ENCODE measurements at places on chromosomes 1 and 21.

DNA sequence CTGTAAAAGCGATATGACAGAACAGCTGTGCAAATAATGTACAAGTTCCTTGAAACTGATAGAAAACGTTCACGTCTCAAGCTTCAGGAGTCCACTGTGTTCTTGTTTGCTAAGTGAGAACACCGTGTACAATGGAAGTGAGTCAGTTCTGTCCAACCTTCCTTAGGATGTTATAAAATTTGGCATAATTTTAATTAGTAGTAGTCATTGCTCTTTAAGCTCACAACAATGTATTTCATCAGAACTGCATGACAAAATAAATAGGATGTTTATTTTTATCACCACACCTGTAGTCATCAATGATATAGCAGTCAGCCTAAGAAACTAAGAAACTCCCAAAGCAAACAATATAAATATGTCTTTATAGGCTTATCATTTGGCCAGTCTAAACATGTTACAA is 53.0 kb downstream of the RGS2 start:
- no peak for DNase-seq

GRCh38 chr21:23686737-23687523 is 1920.4 kb downstream of the MRPL39 start:
- no peak for DNase-seq

DNA sequence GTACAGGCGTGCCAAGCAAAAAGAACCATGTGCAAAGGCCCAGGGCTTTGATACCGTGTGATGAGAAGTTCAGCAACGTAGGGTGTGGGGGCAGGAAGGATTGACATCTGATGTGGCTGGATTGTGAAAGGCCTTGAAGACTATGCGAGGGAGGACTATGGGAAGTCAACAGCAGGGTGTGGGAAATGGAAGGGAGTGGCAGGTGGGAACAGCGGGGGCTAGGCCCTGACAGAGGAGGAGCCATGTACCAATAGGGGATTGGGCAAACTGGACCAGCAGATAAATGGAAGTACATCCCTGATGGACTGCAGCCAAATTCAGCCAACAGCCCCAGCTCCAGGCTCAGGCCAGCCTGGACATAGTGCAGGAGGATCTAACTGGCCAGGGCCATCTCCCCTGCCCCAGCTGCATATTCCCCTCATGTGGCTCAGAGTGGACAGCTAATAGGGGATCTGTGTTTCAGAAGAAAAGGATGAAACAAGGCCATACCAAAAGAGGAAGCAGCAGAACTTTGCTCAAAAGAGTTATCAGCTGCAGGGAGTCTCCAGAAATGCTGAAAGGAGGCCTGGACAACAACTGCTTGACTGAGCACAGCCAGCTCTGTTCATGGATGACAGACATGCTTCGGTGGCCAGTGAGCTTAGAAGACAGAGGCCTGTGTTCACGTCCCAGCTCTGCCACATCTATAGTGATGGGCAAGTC is 140.2 kb upstream of the SGIP1 start:
- DNase-seq: no peak

DNA sequence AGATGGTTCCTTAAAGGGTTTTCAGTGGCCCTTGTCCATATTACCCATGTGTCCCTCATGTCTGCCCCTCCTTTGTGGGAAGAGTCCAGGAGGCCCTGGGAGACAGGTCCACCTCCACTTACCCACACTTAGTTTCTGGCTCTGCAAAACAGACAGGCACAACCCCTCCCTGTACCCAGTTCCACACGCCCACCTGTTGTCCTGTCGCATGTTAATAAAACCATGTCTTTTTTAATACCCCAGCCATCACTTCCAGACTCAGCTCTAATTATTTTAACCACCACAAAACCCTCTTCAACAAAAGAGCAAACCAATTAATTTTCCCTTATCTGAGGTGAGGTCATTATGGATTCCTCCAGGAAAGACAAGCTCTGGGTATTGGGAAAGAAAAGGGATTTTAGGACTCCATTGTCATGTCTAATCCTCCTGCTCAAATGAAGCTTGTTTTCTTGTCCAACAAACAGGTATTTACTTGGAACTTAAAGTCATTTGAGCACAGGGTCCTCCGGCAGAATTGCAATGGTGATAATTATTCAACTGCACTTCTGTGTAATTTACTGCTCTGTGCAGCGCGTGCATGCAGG is 68.9 kb downstream of the CCDC185 start:
- DNase-seq: no peak

DNA sequence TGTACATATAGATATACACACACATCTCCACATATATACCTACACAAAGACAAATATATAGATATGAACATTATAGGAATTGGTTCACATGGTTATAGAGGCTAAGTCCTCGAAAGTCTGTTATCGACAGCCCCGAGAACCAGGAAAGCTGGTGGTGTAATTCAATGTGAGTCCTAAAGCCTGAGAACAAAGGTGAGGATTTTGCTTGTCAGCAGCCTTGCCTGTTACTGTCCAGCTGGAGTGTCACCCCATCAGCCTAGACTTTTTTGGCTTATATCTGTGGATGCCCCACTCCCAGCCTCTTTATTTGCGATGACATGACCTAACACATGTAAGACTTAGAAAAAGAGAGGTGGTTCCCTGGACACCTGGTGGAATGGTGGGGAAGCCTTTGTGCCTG is 97.0 kb downstream of the GIPC2 start:
- no peak for DNase-seq

- no peak for DNase-seq
These were observed 1.7 kb downstream of the OSCP1 start for GRCh38 chr1:36448530-36449056.

- DNase-seq: no peak
These were observed 103.7 kb downstream of the PRDM16 start for GRCh38 chr1:3172431-3173380.

DNA sequence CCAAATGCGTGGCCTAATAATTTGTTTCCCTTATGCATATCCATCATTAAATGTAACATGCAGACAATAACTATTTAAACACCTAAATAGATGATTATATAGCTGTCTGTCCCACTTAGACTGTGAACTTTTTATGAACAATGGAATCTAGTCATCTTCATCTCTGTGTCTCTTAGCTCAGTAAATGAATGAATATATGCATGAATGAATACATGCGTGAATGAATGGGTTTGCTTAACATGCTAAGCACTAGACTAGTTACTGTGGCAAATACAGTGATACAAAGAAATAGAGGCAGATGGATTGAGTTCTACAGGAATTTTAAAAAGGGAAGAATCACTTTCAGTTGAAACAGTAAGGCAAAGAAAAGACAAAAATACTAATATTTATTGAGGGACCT is 232.0 kb downstream of the FGGY start:
- no peak for DNase-seq

- DNase-seq: no peak
These were observed 80.1 kb upstream of the KCNK2 start for GRCh38 chr1:215002471-215002870.

- DNase-seq: no peak
These were observed 86.3 kb downstream of the VWA5B1 start for GRCh38 chr1:20376880-20377494.

GRCh38 chr1:99590578-99591209 is 55.2 kb upstream of the PALMD start:
- DNase-seq: no peak

DNA sequence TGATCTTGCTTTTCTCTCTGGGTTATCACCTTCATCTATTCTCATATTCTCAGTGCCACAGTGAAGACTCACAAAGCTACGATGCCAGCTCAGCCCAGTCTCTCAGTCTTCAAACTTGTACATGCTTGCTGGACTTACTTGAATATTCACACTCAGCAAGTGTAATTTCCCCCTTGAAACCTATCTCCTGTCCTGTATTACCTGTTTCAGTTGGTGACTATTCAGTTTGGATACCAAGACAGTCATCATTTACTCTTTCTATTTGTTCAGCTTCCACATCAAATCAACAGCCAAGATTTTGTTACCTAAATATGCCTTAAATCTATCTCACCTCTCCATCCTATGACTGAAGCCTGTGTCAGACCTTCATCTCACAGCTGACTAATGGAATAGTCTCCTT is 209.7 kb downstream of the LRRC7 start:
- no peak for DNase-seq

All from effector CD8-positive, alpha-beta T cell (primary cell).